ENCODE measurements at places on chromosomes 2 and 18. TPM values are rescaled to one million over a fixed set of nuclear protein-coding genes. Genes with fewer than 3 reads are reported as not detected.

- no peaks in the 10 kb centered on the region for H3K27me3 ChIP-seq
- no peak overlapping the region for H3K4me3 ChIP-seq
- H3K36me3 ChIP-seq: no peaks in the 10 kb centered on the region
- no peak overlapping the region for H3K27ac ChIP-seq
- DNase-seq: no peak
Measured at GRCh38 chr2:145741181-145741580, 1221.3 kb upstream of the ZEB2 start.

DNA sequence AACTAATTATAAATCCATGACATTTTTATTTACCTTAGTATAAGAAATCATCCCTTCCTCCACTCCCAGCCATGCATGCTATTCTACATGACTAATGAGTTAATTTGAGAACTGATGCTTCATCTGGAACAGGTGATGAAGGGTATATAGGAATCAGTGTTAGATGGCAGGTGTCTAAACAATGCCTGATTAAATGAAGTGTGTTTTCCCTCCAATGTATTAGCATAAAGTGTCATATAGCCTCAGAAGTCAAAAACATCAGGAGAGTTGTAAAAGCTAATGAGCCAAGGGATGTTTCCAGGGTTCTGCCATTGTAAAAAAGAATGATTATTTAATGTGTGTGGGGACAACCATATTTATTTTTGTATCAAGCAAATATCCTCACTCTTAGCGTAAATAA is 913.8 kb downstream of the DCC start:
- no peaks in the 10 kb centered on the region for H3K4me1 ChIP-seq
- DNase-seq: no peak
- no peaks in the 10 kb centered on the region for H3K36me3 ChIP-seq
- no peak overlapping the region for H3K27ac ChIP-seq

Gene SNORC
- 2.1 TPM for total RNA-seq

Gene NEB
- 0.83 TPM for total RNA-seq

Gene REG3G
- total RNA-seq: 0.43 TPM
